Astrocyte of the cerebellum (primary cell): ENCODE measurements at places on chromosomes 6 and 20.

GRCh38 chr6:72580281-72580940 is 41.5 kb upstream of the KCNQ5 start:
- peak; percentile 67 for DNase-seq

DNA sequence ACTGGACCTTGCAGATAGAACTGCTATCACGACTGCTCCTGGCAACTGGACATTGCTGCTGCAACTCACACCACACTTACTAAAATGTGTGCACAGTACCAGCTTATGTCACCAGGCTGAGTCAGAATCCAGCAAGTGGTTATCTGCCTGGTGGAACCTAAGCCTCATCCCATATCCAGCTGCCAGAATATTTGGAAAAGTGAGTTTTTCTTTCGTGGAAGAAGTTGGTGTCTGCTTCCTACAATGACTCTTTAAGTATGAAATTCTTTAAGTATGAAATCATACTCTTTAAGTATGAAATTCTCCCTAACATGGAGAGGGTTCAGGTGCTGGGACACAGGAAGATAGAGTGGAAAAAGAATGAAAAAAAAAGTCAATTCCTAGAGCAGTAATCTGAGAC is 16.4 kb upstream of the POLR1H start:
- no peak for DNase-seq

DNA sequence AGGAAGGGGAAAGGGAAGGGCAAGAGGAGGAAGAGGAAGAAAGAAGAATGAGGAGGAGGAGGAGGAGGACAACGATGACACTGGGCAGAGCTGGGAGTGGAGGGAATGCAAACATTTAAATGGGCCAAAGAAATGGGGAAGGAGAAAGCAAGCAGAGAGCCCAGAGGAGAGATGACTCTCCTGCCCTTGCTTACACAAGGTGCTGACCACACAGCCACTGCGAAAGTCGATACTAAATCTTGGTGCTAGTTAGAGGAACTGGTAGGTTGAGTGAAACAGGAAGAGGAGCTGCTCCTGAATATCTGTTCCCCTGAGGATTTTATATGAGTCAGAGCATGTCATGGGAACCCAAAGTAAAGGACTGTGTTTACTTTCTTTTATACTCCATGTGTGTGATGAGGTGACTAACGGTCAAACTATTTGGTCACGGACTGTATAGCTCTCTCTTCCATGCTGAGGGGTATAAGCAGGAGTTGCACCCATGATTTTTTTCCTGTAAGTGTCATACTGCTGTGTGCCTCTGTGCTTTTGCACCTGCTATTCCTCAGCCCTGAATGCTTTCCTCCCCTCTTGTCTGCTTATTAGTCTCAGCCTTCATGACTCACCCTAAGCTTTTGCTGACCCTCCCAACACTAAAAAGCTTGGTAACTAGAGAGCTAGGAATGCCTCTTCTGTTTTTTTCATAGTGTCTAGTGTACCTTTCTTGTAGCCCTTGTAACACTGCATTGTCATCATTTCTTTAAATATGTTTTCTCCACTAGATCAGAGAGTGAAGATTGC is 9.5 kb upstream of the PAQR8 start:
- DNase-seq, result peak; percentile 88

DNA sequence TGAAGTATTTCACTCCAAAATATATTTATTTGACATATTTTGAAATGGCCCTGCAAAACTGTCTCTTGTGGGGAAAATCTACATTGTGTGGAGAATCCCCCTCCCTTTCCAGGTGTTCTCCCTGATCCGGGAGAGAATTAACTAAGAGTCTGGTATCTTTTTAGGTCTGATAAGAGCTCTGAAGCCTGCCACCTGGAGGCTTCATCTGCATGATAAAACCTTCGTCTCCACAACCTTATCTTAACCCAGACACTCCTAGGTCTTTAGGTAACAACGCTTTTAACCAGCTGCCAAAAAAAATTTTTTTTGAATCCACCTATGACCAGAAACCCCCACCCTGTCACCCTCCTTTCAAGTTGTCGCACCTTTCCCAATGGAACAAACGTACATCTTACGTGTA is 43.0 kb downstream of the FAM184A start:
- no peak for DNase-seq

GRCh38 chr20:4300921-4301320 is 285.6 kb upstream of the RNF24 start:
- no peak for DNase-seq

DNA sequence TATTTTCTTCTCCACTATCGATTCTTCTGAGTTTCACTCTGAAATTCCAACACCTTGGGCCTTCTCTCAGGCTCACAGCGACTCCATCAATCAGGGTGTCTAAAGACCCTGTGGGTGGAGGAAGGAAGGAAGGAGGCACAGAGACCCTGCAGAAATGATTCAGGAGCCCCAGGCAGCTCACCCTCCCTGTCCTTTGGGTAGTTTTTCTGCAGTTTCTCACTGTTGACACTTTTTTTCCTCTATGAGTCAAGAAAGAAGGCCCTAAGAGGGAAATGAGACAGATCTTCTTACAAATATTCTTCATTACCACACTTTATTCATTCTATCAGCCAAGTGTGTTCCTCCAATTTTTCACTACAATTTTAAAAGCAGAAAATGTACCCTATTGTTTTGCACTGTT is 34.2 kb upstream of the TBXT start:
- no peak for DNase-seq

DNA sequence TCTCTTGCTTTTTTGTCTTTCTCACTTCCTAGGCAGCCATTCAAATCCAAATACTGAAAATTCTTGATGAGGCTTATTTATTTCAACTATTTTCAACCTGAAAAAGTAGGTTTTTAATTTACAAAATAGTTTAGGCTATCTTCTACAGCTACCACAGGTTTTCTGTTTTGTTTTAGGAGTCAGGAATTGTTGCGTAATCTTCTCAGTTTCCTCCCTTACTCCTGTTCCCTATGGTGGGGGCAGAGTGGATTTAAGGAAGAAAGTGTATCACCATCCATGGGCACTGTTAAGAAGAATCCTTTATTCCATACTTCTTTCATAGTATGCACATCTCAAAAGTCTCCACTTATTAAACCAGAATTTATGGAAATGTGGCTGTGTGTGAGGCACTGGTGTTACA is 182.4 kb downstream of the KHDC1L start:
- DNase-seq, result no peak

DNA sequence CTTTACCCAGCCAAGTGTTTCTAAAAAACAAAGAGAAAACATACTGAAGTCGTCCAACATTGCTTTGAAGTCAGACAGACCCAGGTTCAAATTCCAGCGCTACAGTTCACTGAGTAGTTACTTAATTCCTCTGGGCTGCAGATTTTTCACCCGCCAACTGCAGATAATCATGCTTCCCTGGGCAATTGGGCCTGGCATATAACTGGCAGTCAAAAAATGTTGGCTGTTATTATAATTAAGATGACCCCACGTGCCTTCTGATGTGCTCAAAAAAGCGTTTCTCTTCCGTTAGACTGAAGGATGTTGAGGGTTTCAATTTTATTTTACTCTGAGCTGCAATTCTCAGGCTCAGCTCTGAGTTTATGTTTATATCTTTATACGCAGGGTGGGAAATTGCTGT is 156.1 kb upstream of the CITED2 start:
- no peak for DNase-seq

GRCh38 chr6:17600527-17601385 is 654 bp downstream of the FAM8A1 start:
- no peak for DNase-seq

DNA sequence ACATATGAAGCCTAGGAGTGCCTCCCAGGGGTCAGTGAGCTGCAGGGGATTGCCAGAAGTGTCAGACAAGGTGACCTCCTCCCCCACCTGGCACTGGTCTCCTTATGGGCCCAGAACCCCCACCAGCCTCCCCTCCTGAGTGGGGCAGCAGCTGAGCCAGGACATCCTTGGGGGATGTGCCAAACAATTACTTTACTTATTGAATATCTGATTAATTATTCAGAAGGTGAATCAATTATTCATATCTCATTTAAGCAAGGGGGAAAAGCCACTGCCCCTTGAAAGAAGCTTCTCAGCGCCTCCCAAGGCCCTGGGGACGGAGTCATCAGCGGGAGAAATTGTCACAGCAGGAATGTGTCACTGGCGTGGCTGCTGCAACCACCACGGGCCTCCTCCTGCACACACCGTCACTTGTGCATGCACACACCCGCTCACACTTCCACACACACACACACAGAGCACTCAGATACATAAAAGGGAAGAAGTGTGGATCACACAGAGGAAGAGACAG is 123.4 kb upstream of the MAFB start:
- DNase-seq, result no peak

GRCh38 chr20:51383891-51384510 is 158.5 kb downstream of the NFATC2 start:
- no peak for DNase-seq

- DNase-seq, result no peak
Measured at GRCh38 chr20:33673114-33673409, 1.2 kb downstream of the NECAB3 start.

DNA sequence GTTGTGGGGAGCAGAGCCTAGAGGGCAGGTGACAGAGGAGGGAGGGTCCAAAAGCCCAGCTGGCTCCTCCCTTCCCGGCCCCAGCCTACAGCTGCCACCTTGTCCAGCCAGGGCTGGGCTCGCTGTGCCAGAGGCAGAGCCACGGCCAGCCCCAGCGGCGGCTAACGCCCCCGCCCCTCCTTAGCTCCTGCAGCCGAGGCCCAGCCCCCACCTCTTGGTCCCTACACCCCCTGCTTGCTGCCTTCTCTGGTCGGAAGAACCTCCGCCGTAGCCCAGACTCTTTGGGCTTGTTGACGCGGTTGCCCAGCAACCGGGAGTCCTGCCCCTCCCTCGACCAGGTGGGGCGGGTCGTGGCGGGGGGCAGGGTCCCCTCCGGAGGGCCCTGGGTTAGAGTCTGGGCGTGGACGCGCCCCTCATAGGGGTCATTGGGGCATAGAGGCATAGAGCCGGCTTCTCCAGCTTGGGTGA is 521 bp upstream of the LKAAEAR1 start:
- DNase-seq, result no peak

DNA sequence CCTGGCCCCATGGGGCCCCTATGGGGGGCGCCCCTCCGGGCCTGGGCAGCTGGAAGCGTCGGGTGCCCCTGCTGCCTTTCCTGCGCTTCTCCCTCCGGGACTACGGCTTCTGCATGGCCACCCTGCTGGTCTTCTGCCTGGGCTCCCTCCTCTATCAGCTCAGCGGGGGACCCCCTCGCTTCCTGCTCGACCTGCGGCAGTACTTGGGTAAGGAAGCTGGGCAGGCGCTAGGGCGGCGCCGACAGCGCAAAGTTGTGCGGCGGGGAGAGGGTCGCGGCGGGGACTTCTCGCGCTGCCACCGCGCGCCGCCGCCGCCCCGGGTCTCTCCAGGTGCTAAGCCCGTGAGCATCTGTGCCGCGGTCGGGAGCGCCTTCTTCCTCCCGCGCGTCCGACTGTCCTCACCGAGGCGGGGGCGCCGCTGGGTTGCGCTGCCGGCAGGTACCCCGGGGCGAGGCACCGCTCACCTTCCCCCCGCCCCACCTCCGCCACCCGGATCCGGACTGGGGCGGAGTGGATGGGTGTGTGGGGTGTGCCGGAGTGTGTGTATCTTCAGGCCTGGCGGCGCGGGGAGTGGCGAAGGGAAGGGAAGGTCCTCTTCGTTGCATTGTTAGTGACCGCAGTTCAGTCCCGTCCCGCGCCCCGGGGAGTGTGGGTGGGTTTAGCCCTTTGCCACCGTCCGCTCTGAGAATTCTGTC is 788 bp downstream of the UST start:
- no peak for DNase-seq

DNA sequence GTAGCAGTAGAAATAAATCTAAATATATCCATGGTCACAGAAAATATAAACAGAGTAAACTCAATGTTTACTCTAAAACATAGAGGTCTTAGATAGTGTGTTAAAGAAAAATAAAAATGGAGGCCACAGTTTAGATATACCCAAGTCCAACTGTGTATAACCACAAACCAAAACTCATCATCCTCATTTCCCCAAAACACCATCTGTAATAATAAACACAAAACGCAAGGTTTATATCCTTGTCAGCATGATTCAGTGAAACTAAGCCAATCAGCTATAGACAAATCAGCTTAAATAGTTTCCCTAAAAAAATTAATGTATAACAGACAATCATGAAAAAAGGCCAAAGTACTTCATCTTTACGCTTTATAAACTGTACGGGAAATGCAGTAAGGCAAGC is 2.7 kb upstream of the HACE1 start:
- DNase-seq, result no peak

DNA sequence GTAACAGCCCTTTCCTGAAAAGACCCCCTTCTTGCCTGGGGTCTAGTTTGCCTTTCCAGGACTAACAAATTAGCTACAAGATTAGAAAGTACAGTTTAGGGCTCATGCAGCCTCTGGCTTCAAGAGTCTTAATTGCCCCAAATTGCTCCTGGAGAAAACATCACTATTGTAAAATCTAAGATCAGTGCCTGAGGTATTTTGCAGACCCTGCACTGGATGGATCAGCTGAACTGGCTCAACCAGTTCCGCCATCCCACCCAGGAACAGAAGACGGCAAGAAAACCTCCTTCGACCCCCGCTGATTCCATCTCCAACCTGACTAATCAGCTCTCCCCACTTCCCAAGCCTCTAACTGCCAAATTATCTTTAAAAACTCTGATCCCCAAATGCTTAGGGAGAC is 236.5 kb upstream of the KCNG1 start:
- DNase-seq, result no peak

DNA sequence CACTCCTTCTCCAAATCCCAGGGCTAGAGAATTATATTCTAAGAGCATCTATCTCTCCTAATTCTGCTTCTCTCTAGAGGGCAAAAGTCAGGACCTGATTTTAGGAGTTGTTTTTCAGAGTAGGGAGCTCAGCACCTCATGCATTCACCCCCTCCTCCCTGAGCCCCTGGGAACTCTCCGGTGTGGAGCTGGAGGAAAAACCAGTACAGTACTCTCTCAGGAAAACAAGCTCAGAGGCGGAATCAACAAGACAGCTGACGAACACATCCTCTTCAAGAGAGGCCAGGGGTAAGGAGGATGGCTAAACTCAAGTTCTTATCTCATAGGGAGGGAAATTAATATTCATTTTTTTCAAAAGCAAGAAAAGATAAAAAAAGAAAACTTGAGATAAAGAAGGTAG is 120.1 kb upstream of the CDYL start:
- DNase-seq, result no peak

DNA sequence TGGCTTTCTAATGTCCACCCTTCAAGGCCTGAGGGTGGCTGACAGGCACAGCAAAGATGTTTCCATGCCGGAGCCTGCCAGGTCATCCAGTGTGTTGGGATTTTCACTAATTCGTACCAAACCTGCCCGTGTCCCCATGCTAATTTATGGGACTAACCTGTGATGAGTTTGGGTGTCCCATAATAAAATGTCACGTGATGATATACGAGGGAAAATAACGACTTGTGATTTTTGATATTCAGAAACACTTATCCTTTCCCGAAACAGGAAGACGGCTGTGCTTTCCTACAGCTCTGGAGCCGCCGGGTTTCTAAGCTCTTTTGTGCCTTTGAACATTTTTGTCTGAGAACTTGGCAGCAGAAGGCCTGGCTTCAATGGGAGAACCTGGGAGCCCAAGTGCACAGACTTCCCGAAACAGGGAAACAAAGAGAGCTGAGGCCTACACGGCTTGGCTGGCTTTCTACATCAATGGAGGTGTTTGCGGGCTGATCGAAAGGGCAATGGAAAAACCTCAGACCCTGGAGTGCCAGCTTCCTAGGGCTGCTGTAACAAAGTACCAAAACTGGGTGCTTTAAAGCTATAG is 171.9 kb upstream of the JARID2 start:
- no peak for DNase-seq
